T-helper 17 cell (primary cell): ENCODE measurements at places on chromosomes 1 and 21.
A peak's percentile ranks its signal among the peaks of the same experiment; 100 is the strongest.

DNA sequence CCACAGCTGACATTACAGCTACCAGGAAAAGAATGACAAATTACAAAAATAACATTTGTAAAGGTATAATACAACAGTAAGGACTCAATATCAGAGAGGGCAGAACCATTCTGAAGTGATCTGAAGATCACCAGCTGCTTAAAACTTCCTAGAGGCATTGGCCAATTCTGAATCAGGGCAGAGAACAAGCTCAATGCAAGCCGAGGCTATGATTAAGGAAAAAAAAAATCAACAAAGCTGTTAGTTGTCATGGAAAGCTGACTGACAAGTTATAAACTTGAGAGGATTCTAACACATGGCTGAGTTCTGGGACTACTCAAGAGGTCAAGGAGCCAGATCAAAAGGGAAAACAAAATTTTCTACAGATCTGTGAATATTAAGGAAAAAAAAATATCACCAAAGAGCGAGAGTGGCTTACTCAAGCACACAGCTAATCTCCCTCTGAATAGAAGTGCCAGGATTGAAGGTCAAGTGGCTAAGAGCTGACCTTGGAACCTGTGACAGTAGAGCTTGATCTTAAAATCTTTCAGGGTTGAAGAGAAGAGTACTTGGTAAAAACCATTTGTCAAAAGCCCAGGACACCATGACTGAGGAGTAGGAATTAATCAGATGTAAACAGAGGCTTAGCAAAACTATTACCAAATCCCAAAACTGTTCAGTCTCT lies 383.4 kb downstream of the USP25 start:
- DNase-seq, result no peak
- no peak overlapping the region for H3K4me3 ChIP-seq
- no peaks in the 10 kb centered on the region for H3K4me1 ChIP-seq
- no peaks in the 10 kb centered on the region for H3K36me3 ChIP-seq
- no peak overlapping the region for H3K27ac ChIP-seq
- H3K27me3 ChIP-seq, result no peaks in the 10 kb centered on the region

- no peaks in the 10 kb centered on the region for H3K4me1 ChIP-seq
- H3K27ac ChIP-seq, result no peak overlapping the region
- H3K27me3 ChIP-seq, result no peaks in the 10 kb centered on the region
- no peak overlapping the region for H3K4me3 ChIP-seq
- H3K36me3 ChIP-seq, result no peaks in the 10 kb centered on the region
- no peak for DNase-seq
Measured at GRCh38 chr1:85976516-85977205, 179.9 kb downstream of the COL24A1 start.

- H3K27me3 ChIP-seq, result peaks cover 15% of the 10 kb centered on the region
- H3K4me3 ChIP-seq, result no peak overlapping the region
- no peak overlapping the region for H3K27ac ChIP-seq
- H3K36me3 ChIP-seq, result peaks cover 3% of the 10 kb centered on the region
Measured at GRCh38 chr1:178644308-178645120, 80.5 kb upstream of the RALGPS2 start.

DNA sequence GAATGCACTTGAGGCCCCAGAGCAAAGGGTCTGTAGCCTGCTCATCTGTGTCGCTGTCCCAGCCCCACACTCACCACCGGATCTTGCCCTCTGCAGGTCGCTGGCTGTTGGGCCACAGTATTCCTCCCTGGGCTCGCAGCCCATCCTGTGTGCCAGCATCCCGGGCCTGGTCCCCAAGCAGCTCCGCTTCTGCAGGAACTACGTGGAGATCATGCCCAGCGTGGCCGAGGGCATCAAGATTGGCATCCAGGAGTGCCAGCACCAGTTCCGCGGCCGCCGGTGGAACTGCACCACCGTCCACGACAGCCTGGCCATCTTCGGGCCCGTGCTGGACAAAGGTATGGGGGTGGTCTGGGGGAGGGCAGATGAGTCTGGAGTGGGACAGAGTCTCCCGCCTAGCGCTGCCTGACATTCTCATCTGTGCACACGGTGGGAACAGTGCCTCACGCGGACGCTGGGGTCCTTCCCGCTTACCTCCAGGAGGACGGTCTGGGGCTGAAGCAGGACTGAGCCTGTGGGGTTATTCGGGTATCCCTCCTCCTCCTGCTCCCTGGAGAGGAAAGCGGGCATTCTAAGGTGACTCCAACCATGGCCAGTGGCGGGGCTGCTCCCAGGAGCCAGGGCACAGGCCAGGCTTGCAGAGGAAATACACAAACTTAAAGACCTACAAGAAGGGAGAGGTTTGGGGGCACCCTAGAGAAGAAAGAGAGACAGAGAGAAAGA lies 15.9 kb downstream of the WNT3A start:
- H3K4me3 ChIP-seq, result no peak overlapping the region
- H3K4me1 ChIP-seq, result peaks cover 2% of the 10 kb centered on the region
- DNase-seq, result no peak
- peaks cover 10% of the 10 kb centered on the region for H3K27me3 ChIP-seq

- H3K27ac ChIP-seq, result no peak overlapping the region
- no peaks in the 10 kb centered on the region for H3K4me1 ChIP-seq
- no peak for DNase-seq
- H3K36me3 ChIP-seq, result no peaks in the 10 kb centered on the region
Measured at GRCh38 chr21:27406300-27407009, 439.6 kb upstream of the ADAMTS5 start.

DNA sequence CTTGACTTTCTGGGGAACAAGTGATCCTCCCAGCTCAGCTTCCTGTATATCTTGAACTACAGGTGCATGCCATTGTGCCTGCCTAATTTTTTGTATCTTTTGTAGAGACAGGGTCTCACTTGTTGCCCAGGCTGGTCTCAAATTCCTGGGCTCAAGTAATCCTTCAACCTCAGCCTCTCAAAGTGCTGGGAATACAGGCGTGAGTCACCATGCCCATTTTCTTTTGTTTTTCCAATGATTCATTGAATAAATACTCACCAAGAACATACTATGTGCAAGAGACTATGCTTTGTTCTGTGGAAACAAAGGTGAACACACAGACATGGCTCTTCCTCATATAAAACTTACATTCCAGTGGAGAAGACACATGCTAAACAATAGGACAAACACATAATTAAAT lies 407.8 kb upstream of the DAB1 start:
- H3K4me3 ChIP-seq, result no peak overlapping the region
- H3K27me3 ChIP-seq, result no peaks in the 10 kb centered on the region
- H3K36me3 ChIP-seq, result no peaks in the 10 kb centered on the region
- DNase-seq, result no peak
- no peaks in the 10 kb centered on the region for H3K4me1 ChIP-seq
- no peak overlapping the region for H3K27ac ChIP-seq

GRCh38 chr1:6612641-6613360 lies 730 bp upstream of the PHF13 start:
- H3K27ac ChIP-seq, result peak overlapping the region; percentile 74
- no peaks in the 10 kb centered on the region for H3K36me3 ChIP-seq
- no peaks in the 10 kb centered on the region for H3K27me3 ChIP-seq
- H3K4me3 ChIP-seq, result peak overlapping the region; percentile 92
- peaks cover 21% of the 10 kb centered on the region for H3K4me1 ChIP-seq
- no peak for DNase-seq

GRCh38 chr1:238621405-238621804 lies 730.7 kb upstream of the ZP4 start:
- no peak overlapping the region for H3K4me3 ChIP-seq
- H3K27ac ChIP-seq, result no peak overlapping the region
- no peaks in the 10 kb centered on the region for H3K27me3 ChIP-seq
- H3K36me3 ChIP-seq, result no peaks in the 10 kb centered on the region
- no peaks in the 10 kb centered on the region for H3K4me1 ChIP-seq
